H1 (cell line): ENCODE measurements at places on chromosomes 12 and 14. TPM values are rescaled to one million over a fixed set of nuclear protein-coding genes. Genes with fewer than 3 reads are reported as not detected.

- DNase-seq: no peak
Observed at GRCh38 chr12:6226679-6227051, 26.5 kb downstream of the CD9 start.

GRCh38 chr12:129607301-129607700 is 296.5 kb downstream of the TMEM132D start:
- no peak for DNase-seq

Gene CDC42BPB
- total RNA-seq: 87.9 and 88.2 TPM in 2 replicates

Gene PTPRO
- 1.7 and 2.0 TPM in 2 replicates for total RNA-seq

Gene RFLNA
- 6.4 and 8.1 TPM in 2 replicates for total RNA-seq

GRCh38 chr12:510071-510825 is 50.5 kb downstream of the B4GALNT3 start:
- peak; percentile 57 for DNase-seq

DNA sequence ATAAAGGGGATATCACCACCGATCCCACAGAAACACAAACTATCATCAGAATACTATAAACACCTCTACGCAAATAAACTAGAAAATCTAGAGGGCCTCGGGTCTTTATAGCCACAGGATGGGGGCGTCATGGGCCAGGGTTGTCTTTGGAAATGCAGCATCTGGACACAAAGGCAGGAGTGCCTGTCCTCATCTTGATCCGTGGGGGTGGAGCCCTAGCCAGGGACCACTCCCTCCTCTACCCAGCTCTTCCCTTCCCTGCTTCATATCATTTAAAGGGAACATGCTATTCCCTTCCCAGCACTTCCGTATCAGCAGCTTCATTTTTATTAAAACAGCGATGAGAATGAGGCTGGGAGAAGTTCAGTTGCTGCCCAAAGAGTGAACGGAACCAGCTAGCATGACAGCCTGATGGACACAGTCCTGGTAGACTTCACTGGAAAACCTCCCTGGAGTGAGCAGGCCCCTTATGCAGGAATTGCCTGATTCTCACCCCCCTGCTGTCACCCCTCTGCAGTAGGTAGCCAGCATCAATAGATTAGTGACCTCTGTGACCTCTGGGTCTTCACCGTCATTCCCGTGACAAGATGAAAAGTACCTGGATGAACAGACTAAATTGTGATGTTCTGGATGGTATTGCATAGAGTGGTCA is 251.4 kb upstream of the RGS6 start:
- peak; percentile 39 for DNase-seq

- DNase-seq: no peak
Observed at GRCh38 chr14:23787436-23787835, 151.3 kb downstream of the DHRS2 start.

GRCh38 chr12:100077367-100077766 is 65.3 kb downstream of the BLTP3B start:
- DNase-seq: no peak

DNA sequence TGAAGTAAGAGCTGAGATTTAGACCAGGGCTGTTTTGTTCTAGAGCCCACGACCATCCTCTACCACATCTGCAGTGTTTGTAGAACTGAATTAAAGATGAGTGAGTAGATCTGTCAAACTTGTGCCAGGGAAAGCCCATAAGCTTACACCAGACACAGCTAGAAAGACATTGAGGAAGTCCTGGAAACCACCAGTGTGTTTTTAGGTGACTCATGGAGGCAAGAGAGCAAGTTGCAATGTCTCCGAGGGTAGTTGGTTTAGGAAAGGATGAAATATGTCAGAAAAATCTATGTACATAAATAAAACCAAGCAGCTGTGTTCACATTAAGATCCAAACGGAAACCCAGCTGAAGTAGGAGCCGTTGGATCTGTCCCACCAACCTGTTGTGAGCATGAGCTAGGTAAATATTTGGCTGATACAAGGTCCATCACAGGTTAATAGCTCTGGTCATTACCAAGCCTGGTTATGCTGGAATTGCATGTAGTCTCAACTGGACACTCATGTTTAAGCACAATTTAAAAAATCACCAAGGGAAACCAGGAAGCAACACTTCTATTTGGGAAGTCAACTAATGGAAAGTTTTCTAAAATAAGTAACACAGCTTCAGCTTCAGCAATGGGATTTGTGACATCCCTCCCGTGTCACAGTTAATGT is 49.9 kb upstream of the PLEKHG3 start:
- no peak for DNase-seq

Gene INSM2
- total RNA-seq: 0.10 TPM in 1 of 2 replicates, not detected in the other

DNA sequence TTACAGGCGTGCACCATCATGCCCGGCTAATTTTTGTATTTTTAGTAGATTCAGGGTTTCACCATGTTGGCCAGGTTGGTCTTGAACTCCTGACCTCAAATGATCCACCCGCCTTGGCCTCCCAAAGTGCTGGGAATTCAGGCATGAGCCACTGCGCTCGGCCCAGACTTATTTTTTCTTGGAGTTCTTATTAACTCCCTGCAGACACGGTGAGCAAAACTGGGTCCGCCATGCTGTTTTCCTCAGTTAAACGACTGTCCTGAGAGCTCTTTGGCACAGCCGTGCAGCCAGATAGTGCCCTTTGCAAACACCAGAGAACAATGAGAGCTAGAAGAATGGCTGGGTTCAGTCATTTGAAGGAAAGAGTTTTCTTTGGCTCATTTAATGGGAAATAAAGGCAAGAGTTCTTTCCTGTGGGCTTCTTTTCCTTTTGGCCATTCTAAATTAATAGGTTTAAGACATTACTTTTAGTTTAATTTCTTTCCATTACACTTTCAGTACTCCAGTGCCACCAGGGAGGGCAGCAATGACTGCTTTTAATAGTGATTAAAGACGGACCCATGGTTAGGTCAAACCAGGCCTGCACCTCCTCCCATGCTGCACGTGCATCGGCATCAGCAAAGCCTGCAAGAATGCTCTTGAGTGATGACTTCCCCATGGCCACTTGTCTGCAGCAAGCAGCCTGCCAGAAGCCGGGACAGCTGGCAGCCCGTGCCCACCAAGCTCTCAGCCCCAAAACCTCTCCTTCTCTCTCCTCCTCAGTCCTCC is 60.7 kb downstream of the VCPKMT start:
- no peak for DNase-seq

GRCh38 chr14:26173581-26174110 is 424.2 kb downstream of the NOVA1 start:
- no peak for DNase-seq

Gene FBXO21
- total RNA-seq: 57.0 TPM in 2 replicates

GRCh38 chr14:68953196-68953555 is 25.9 kb downstream of the ACTN1 start:
- DNase-seq: no peak

Gene KRT83
- total RNA-seq: not detected in 2 replicates

Gene RNU4-1
- total RNA-seq: 1,424 and 1,786 TPM in 2 replicates

- DNase-seq: no peak
Observed at GRCh38 chr12:50052544-50052943, 4.9 kb upstream of the ASIC1 start.

DNA sequence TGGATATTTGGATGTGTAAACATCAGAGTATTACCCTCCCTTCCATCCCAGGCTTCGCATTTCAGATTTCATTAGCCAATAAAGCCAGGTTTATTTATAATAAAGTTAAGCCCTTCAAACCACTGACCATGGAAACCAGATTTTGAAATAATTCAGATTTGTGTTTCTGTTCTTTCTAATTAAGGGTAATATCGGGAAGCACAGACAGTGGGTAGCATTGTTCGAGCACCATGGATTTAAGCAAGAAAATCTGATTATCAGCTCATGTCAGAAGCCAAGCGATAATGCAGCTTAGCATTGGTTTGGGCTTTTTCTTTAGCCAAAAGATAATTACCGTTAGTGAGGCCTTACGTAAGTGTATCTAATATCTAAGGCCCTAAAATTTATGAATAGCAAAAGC is 116.1 kb downstream of the C12orf42 start:
- DNase-seq: no peak

- DNase-seq: no peak
Observed at GRCh38 chr12:32366714-32367113, 32.6 kb upstream of the FGD4 start.

Gene HIP1R
- total RNA-seq: 14.5 and 14.7 TPM in 2 replicates

GRCh38 chr12:1553987-1554982 is 40.1 kb downstream of the FBXL14 start:
- DNase-seq: no peak
